ENCODE measurements at places on chromosomes 3 and 15.

GRCh38 chr15:85547386-85547785 is 167.0 kb downstream of the AKAP13 start:
- DNase-seq, result no peak

GRCh38 chr3:12433823-12434222 is 50.5 kb upstream of the TSEN2 start:
- no peak for DNase-seq

DNA sequence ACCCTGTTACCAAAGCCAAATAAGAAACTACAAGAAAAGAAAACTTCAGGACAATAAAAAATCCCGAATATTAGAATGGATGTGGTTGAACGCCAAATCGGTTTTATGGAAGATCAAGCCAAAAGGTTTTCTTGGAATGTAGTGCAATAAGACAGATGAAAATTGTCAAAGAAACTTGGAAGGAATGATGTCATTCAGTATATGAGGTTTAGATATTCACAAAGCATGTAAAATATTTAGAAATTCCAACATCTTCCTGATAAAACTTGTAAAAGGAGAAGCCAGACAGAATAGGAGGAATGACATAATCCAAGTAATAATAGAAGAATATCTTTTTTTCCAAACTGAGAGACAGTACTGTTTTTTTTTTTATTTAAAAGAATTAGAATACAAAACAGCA is 130.3 kb upstream of the ZPLD1 start:
- DNase-seq, result no peak

DNA sequence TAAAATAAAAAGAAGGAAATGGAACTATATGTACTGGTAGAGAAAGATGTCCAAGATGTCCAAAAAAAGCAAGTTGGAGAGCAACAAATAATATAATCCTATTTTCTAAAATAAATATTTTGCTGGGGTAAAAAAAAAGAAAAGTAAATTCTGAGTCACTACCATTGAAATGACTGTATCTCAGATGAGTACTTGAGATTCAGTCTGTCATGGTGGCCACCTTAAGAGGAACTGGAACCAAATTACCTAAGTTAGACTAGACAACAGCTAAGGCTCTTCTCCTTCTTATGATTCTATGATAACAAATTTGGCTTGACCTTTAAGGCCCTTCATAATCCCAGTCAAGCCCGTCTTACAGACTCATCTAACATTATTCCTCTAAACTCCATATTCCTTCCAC is 270.6 kb upstream of the HES1 start:
- DNase-seq, result no peak

- no peak for DNase-seq
Observed at GRCh38 chr15:40252438-40253166, 13.7 kb downstream of the PAK6 start.

DNA sequence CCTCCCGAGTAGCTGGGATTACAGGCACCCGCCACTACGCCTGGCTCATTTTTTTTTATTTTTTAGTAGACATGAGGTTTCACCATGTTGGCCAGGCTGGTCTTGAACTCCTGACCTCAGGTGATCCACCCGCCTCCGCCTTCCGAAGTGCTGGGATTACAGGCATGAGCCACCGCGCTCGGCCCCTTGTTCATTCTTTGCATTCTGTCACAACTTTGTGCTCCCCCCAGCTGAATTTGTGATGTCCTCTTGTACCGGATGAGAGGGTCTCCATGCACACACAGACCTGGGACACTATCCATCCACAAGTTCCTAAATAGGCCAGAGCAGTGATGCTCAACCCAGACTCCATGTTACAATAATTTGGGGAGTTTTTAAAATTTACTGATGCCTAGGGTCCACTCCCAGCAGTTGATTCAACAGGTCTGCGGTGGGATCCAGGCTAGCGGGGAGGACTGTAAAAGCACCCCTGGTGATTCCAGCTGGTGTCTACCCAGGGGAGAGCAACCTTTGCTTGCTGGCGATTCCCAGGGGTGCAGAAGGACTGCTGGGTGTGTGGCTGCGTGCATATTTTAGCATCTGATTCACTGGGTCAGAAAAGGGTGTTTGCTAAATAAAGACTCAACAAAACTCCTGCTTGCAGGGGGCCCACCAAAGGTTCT is 1.0 kb downstream of the RASSF1 start:
- DNase-seq, result no peak

DNA sequence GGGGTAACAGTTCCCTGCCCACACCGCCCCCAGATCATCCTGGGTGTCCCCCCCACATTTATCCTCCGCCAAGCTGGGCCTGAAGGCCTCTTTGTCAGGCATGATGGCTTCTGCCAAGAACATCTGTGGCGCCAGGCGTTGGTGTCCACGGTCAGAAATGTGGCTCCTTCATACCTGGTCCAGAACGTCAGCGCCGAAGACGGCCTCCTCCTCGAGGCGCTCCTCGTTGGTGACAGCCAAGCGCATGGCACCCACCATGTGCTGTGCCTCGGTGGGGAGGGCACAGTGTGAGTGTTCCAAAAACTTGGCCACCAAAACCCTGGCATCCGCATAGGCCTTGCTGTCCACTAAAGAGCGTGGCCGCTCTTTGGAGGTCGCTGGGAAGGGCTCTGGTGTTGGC is 146.5 kb downstream of the NSMCE3 start:
- DNase-seq, result no peak

- no peak for DNase-seq
Observed at GRCh38 chr3:125240496-125240895, 27.9 kb upstream of the SLC12A8 start.

DNA sequence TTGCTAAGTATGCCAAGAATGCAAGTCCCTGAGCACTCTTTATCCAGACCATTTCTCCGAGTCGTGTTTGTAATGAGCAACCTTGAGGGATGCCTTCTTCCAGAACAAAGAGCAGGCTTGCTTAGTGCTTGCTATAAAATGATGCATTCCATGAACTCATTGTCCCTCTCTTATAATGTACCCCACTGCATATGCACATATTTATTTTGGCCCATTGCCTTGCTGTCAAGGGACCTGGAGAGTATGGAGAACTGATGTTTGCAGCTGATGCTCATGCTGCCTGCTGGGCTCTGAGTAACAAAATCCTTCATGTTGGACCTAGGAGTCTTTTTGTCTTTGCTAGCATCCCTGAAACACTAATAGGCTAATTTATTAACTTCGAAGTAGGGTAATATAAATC is 97.8 kb upstream of the AADACL2 start:
- no peak for DNase-seq

DNA sequence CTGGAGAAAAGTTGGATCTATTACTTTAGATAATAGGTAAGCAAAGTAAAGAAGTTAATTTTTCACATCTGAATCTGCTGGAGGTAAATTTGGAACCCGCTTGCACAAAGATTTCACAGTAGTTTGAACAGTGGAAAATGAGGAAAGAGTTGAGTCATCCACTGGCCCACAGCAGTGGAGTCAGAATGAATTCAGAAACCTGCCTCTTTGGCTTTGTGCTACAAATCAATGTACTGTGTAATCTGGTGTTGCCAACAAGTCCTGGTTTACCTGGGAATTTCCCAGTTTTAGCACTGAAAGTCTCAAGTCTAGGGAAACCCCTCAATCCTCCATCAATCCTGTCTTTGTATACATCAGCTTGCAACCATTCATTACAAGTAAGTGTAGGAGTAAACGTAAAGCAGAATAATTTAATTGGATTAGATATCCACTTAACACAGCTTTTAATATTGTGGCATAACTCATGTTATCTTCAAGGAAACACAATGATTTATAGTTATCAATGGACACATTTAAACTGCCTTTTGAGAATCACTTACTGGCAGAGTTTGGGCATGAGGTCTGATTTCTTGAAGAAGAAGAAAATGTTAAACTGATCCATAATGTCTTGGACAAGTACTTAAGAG is 100.6 kb downstream of the DCLK3 start:
- DNase-seq, result no peak

GRCh38 chr3:15823092-15823491 is 25.3 kb upstream of the ANKRD28 start:
- DNase-seq, result no peak

DNA sequence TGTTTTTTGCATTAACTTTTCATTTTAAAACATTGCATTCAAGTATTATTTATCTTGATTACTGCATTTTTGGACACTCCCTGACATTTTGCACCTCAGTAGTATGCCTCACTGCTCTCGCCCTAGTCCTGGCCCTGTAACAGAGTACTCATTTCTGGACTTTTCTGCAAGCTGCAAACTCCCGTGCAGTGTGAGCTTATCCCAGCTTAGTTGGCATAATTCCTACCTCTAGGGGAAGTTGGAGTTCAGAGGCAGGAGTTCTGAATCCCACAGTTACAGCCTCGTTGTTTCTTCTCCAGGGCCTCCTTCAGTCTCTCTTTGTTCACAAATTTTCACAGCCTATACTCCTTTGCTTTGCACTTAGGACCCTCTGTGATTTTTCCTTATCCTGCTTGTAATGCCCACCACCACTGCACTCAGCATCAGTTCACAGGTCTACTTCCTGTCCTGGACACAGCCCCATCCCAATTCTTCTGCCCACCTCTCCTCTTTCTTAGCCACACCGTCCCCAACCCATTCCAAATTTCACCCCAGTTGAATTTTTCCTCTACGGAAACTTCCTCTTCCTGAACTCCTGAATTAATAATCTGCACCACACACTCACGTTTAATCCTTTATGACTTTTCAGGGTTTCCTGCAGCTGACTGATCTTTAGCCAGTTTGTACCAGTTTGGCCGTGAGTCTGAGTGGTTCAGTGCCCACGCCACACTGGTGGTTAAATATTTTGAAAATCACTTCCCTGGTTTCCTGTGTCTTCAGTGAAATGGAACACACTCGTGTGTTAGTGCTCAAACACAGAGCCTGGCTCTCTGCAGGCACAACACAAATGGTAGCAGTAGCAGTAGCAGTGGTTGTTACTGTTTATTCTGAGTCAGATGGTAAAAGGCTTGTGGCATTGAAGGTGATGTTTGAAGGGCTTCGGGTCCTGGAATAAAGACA is 6.3 kb upstream of the CTSH start:
- no peak for DNase-seq

- no peak for DNase-seq
Observed at GRCh38 chr3:157667493-157667892, 164.3 kb upstream of the VEPH1 start.

- DNase-seq, result no peak
Observed at GRCh38 chr3:68148447-68148846, 494.0 kb upstream of the SUCLG2 start.

GRCh38 chr3:15654891-15655290 is 53.3 kb downstream of the BTD start:
- DNase-seq, result no peak

DNA sequence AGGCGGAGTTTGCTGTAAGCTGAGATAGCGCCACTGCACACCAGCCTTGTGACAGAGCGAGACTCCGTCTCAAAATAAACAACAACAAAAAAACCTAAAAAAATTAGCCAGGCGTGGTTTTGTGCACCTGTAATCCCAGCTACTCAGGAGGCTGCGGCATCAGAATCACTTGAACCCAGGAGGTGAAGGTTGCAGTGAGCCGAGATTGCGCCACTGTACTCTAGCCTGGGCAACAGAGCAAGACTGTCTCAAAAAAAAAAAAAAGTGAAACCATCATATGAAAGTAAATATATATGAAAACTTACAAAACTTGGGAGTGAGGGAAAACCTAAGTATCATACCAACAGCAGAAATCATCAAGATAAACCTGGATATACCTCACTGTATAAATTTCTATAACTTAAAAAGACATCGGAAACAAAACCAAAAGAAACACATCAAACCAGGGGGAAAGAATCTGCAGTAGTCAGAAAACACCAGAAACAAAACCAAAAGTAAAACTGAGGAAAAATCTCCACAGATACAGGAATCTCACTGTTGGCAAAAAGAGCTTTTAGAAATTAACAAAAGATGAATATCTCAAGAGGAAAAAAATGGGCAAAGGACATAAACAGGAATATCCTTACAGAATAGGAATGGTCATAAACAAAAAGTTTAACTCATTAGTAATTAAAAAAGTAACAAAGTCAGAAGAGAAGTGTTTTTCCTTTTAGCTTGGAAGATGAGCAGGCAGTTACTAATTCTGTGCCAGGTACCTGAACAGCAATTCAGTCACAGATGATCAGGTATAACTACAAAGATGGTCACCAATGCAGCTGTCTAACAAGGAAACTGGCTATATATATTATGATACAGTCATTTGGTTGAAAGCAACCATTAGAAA is 41.3 kb downstream of the ETV5 start:
- no peak for DNase-seq

- DNase-seq, result no peak
Observed at GRCh38 chr3:55144015-55144673, 216.3 kb upstream of the LRTM1 start.

DNA sequence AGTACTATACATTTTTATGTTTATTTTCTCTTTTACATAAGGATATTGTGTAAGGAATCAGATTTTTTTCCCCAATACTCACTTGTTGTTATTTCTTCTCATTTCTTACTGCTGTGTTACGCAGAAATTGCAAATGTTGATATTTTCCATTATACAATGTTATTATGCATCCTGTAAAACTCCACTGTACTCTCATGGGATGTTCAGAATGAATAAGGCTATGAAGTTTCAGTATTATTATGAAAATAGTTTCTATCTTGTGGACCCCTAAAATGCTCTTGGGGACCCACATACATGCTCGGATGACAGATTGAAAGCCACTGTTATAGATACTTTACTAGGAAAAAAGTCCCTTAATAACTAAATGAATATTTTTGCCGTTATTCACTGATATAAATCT is 329.4 kb downstream of the EPHA3 start:
- no peak for DNase-seq

DNA sequence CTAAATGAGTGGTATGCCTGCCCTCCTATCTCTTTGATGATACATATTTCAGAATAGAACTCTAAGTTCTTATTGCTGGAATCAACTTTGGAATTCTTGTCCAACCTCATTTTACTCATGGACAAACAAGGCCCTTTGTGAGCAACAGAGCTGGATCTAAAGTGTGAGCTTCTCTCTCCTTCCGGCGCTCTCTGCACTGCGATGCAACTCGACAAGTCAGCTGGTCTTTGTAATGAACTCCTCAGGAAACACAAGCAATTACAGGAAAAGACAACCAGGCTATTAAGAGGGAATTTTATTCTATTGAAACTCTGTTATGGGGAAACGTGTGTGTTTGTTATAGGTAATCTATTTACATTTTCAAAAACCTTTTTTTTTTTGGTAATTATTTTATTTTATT is 20.3 kb upstream of the NRROS start:
- DNase-seq, result no peak

GRCh38 chr3:64977308-64978100 is 289.7 kb upstream of the ADAMTS9 start:
- no peak for DNase-seq

GRCh38 chr3:60932643-60933042 is 318.6 kb downstream of the FHIT start:
- no peak for DNase-seq

GRCh38 chr3:64187065-64187959 is 38.0 kb downstream of the PRICKLE2 start:
- DNase-seq, result no peak

GRCh38 chr3:160154033-160154432 is 71.2 kb upstream of the C3orf80 start:
- DNase-seq, result no peak

- no peak for DNase-seq
Observed at GRCh38 chr3:29514912-29515311, 234.0 kb downstream of the RBMS3 start.
